Ovary (tissue), 10 donors: ENCODE measurements at places on chromosomes 16 and 17. TPM values are rescaled to one million over a fixed set of nuclear protein-coding genes. Genes with fewer than 3 reads are reported as not detected.
A peak's percentile ranks its signal among the peaks of the same experiment; 100 is the strongest.

DRC3 gene
- total RNA-seq = 35.3 TPM

PPY gene
- not detected for total RNA-seq

TERB1 gene
- 0.35 TPM for total RNA-seq

SMIM22 gene
- total RNA-seq = not detected

SRR gene
- total RNA-seq = 18.5 TPM

AURKB gene
- total RNA-seq = not detected

FBXW10B gene
- not detected for total RNA-seq

PRSS27 gene
- 0.48 TPM for total RNA-seq

KRT27 gene
- not detected for total RNA-seq

LRRC37B gene
- 19.2 TPM for total RNA-seq

DNA sequence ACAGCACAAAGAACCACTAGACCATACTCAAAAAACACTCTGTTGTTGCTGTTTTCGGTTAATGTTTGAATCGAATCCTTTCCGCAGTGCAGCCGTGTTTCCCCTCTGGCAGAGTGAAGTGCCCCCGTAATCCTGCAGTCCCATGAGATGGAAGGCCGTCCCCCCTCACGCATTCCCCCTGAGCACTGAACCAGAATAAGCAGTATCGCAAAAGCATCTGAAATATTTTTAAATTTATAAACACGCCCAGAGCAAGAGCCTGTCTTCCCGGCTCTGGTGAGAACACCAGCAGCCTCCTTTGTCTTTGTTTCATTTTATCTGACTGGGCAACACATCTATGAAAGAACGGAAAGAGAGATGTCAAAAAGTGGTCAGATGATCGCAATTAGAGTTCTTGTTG, 121.0 kb upstream of the ADAMTS18 start:
- H3K4me1 ChIP-seq = peaks cover 4% of the 10 kb centered on the region
- H3K4me3 ChIP-seq = no peak overlapping the region
- no peak for DNase-seq
- H3K36me3 ChIP-seq = no peaks in the 10 kb centered on the region
- H3K27ac ChIP-seq = no peak overlapping the region
- H3K27me3 ChIP-seq = no peaks in the 10 kb centered on the region

- H3K4me3 ChIP-seq = no peak overlapping the region
- no peaks in the 10 kb centered on the region for H3K36me3 ChIP-seq
- no peak overlapping the region for H3K27ac ChIP-seq
Measured at GRCh38 chr16:25896411-25896810, 204.7 kb downstream of the HS3ST4 start.

DNA sequence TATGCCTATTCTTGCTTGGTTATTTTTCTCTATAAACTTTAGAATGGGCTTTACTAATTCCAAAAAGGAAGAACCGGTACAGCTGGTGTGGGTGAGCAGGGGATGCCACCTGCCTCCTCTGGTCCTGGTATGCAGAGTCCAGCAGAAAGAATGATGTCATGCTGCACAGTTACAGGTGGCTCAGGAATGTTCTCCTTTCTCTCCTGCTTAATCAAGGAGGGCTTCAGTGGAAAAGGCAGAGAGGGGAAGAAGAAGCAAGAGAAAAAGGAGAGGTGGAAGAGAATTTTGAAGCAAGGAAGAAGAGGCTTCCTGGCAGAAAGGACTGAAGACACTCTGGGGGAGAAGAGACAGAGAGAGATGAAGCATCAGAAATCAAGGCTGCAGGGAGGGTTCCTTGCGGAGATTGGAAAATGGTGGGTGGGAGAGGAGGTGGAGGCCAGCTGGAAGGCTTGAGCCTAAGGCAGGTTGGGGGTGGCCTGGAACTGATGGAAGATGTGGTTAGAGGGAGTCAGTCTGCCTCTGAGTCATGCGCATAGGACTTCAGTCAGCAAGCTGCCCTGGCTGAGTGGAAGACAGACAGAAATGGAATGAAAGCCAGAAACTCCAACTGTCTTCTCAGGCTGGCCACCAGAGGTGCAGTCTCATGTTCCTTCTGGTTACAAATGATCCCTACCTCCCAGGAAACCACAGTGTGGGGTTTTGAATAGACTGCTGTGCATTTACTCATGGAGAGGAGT, 64.6 kb upstream of the CRHR1 start:
- H3K27ac ChIP-seq = no peak overlapping the region
- DNase-seq = no peak
- no peak overlapping the region for H3K4me3 ChIP-seq
- H3K4me1 ChIP-seq = no peaks in the 10 kb centered on the region
- no peaks in the 10 kb centered on the region for H3K27me3 ChIP-seq
- H3K36me3 ChIP-seq = no peaks in the 10 kb centered on the region

DNA sequence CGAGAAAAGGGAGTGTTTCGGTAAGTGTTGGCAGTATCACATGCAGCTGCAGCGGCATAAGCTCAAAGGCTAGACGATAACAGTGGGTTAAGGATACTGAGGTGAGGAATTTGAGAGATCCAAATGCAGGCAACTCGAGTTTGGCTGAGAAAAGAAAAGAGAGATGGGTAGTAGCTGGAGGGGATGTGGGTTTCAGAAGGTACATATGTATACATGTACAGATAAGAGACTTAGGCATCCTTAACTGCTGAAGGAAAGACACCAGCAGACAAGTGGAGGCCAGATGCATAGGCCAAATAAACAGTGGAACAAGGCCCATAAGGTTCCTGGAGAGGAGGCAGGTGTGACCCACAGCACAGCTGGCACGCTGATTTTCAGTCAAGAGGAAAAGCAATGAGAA, 86.6 kb upstream of the NETO2 start:
- no peaks in the 10 kb centered on the region for H3K36me3 ChIP-seq
- H3K27me3 ChIP-seq = no peaks in the 10 kb centered on the region
- no peaks in the 10 kb centered on the region for H3K4me1 ChIP-seq
- H3K27ac ChIP-seq = no peak overlapping the region
- no peak for DNase-seq

DNA sequence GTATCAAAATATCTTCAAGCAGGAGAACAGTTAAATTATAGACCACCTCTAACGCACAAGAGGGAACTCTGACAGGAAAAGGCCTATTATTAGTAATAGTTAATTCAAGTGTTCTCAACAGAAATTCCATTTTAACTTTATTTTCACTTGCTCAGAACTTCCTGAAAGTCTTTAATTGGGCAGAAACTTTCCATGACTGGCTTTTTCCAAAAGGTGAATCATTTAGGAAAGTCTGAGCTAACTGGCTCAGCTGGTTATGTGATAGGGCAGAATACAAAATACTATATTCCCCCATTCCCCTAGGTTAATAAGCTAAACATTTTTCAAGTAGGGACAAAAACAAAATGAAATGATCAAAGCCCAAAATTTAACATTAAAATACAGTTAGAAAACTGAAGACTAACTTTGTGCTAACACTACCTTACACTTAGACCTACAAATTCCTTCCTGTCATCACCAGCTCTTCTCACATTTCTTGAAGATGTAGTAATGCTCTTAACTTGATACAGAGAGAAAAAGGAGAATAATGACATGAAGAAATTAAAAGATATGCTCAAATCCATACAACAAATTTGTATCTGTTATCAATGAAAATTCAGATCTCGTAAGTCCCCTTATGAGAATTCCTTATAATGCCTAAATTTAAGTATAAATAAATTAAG, 31.0 kb downstream of the CFDP1 start:
- H3K4me1 ChIP-seq = no peaks in the 10 kb centered on the region
- no peak for DNase-seq
- H3K4me3 ChIP-seq = no peak overlapping the region
- no peak overlapping the region for H3K27ac ChIP-seq
- no peaks in the 10 kb centered on the region for H3K27me3 ChIP-seq
- H3K36me3 ChIP-seq = no peaks in the 10 kb centered on the region

- peaks cover 33% of the 10 kb centered on the region for H3K4me1 ChIP-seq
- H3K36me3 ChIP-seq = no peaks in the 10 kb centered on the region
- no peak overlapping the region for H3K4me3 ChIP-seq
- peak; percentile 69 for DNase-seq
- H3K27me3 ChIP-seq = no peaks in the 10 kb centered on the region
Measured at GRCh38 chr17:77444984-77445759, 304.4 kb downstream of the SEC14L1 start.

GRCh38 chr17:27670791-27671590, 40.0 kb downstream of the LGALS9 start:
- H3K4me1 ChIP-seq = no peaks in the 10 kb centered on the region
- no peak overlapping the region for H3K4me3 ChIP-seq
- H3K27ac ChIP-seq = no peak overlapping the region

GRCh38 chr17:81927152-81927652, 333 bp downstream of the MAFG start:
- H3K36me3 ChIP-seq = no peaks in the 10 kb centered on the region
- DNase-seq = no peak
- peak overlapping the region; percentile 86 for H3K27ac ChIP-seq
- peaks cover 26% of the 10 kb centered on the region for H3K4me1 ChIP-seq
- peak overlapping the region; percentile 92 for H3K4me3 ChIP-seq
- no peaks in the 10 kb centered on the region for H3K27me3 ChIP-seq

DNA sequence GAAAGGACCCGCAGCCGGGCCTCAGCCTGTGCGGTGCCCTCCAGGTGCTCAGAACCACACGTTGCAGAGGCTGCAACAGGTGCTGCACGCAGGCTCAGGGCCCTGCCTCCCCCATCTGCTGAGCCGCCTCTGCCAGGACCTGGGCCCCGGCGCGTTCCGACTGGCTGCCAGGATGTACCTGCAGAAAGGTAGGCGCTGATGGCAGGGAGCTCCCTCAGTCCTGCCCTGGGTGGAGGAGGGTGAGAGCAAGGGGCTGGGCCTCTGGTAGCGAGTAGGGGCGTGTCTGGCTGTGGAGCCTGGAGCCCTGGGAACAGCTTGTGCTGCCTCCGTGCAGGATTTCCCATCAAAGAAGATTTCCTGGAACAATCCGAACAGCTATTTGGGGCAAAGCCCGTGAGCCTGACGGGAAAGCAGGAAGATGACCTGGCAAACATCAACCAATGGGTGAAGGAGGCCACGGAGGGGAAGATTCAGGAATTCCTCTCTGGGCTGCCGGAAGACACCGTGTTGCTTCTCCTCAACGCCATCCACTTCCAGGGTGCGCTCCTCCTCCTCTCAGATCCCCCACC, 4.4 kb downstream of the SERPINF2 start:
- H3K27me3 ChIP-seq = no peaks in the 10 kb centered on the region
- peak; percentile 80 for DNase-seq
- no peak overlapping the region for H3K4me3 ChIP-seq
- H3K36me3 ChIP-seq = no peaks in the 10 kb centered on the region

- no peak overlapping the region for H3K27ac ChIP-seq
- no peaks in the 10 kb centered on the region for H3K27me3 ChIP-seq
- no peak for DNase-seq
- H3K4me1 ChIP-seq = no peaks in the 10 kb centered on the region
Measured at GRCh38 chr16:82287937-82288336, 117.9 kb upstream of the MPHOSPH6 start.
